ENCODE measurements at places on chromosomes 5 and 9.
A peak's percentile ranks its signal among the peaks of the same experiment; 100 is the strongest.

- no peak for DNase-seq
Observed at GRCh38 chr9:65430221-65430620, 145.2 kb upstream of the FOXD4L5 start.

DNA sequence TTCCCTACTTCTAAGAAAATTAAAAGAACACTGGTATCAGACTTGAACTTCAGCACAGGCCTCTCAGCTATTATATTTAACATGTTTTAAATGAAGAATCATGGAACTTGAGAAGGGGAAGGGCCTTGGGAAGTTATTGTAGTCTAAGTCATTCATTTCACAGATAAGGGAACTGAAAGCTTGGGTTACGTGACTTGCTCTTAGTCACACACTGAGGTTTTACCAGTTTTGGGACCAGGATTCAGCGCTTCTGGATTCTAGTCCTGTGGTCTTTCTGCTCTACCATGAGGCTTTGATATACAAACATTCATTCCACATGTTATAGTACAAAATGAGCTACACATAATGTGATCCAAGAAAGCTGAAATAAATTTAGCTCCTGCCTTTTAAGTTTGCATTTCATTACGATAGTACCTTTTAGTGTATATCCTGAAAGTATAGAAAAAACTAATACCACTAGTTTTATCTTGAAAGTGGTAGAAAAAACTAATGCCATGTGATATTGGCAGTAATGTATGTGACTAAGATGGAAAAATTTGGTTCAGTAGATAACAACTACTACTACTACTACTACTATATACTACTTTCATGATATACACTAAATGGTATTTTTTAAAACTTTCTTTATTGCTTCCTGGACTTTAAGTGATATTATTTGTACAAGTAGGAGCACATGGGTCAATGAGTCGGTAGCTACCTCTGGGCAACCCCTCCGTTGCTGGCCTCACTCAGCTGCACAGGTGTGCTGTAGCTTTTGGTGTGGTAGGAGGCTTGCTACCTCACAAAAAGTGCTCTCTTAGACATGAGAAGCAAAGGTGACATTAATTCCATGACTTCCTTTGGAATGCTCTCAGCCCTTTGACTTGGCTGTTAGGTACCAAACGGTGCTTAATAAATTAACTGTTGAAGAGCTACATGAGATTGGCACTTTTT lies 40.7 kb downstream of the F2RL2 start:
- peak; percentile 27 for DNase-seq

- DNase-seq: no peak
Observed at GRCh38 chr5:75368391-75368790, 31.4 kb downstream of the HMGCR start.

DNA sequence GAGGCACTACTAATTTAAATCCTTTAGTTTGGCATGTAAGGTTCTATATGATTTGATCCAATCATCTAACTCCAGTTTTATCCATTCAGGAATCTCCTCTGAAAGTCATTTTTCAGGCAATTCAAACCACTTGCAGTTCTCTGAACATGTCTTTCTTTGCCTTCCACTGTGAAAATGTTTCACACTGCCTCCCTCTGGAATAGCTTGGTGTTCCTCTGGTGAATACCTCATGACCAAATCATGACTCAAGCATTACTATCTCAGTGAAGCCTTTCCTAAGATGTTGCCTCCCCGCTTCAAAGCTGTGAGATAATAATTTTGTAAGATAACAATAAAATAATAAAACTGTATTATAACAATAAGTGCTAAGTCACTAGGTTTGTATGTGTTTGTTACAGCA lies 981.1 kb downstream of the DTWD2 start:
- DNase-seq: no peak

- DNase-seq: no peak
Observed at GRCh38 chr5:122180146-122180712, 50.9 kb downstream of the ZNF474 start.

- DNase-seq: no peak
Observed at GRCh38 chr9:124285903-124286291, 28.1 kb downstream of the NEK6 start.

GRCh38 chr5:124743602-124744169 lies 2.8 kb downstream of the ZNF608 start:
- DNase-seq: no peak

DNA sequence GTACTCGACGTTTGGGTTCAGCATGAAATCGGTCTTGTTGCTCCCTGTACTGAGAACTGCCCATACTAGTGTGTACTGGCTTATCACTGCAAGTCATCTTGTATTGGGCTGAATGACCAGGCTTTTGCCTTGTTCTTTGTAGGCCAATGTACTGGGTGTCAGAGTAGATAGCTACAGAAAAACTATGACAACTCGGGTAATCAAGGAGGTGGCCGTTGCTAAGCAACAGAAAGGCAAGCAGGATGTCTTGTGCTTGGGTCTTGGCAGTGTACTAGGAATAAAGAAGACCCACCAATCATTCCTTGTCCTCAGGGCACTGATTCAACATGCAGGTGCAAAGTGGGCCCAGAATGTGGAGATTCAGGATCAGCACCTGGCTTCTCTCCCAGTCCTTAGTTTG lies 11.9 kb upstream of the SHISAL2B start:
- DNase-seq: no peak

DNA sequence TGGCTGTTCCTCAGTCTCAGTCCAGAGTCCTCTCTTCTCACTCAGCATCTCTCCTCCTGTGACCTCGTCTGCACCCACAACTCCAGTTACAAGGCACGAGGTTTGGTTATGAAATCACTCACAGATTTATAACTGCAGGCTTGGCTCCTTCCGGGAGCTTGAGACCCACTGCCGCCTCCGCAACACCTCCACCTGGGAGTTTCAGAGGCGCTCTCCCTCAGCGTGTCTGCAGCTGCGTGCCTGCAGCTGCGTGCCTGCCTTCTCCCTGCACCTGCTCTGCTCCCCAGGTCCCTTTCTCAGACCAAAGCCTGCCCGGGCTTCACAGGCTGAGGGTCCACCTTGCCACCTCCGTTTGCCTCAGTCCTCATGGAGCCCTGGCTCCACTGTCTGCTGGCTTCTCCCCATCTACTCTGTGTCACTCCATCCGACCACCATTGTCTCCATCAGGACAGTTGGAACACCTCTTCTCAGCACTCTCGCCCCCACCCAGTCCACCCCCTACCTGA lies 51.5 kb downstream of the HRH2 start:
- no peak for DNase-seq

GRCh38 chr5:143892271-143892670 lies 80.3 kb downstream of the HMHB1 start:
- no peak for DNase-seq

GRCh38 chr5:136198453-136198852 lies 5.5 kb upstream of the SMIM32 start:
- no peak for DNase-seq

DNA sequence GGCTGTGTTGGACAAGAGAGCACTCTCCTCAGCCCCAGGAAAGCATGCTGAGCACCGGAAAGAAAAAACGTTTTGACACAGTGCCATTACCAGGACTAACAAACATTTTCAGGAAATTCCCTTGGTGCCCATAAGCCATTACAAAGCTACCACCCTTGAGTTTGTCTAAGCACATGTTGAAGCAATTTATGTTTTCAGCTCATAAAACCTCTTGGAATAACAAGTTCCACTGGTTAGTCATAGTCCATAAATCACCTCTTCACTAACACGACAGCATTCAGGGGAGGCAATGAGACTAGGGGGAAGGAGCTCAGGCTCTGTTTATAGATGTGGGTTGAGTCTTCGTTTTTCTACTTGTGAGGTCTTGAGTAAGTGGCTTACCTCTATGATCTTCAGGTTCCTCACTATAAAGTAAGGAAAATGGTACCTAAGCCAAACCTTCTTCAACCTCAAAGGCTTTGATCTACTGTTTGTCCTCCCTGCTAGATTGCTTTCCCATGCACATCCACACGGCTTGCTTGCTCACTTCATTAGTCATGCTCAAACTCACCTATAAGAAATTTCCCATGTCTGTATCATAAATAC lies 65.4 kb downstream of the DRD1 start:
- no peak for DNase-seq

DNA sequence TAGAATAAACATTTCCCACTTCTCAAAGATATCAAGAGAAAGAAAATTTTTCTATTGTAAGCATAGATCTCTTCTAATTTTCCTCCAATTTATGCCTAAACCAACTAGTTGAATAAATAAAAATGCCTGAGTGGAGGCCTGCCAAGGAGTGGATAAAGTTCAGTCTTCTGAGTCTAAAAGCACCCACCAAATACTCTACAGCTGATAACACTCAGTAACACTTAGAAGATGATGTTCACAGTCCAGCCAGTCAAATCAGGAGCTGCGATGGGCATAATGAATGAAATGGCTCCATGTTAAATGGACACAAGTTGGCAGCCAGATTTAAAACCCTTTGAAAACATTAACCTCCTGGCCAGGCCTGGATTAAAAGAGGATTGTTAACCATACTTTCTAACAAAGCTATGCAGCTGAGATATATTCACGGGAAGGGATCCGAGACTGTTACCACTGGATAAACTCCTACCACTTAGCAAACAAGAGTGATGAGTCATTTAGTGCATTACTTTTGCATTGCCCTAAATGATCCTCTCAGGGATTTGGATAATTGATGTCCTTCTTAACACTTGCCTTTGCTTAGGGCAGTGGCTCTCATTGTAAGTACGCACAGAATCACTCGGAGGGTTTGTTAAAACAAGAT lies 63.7 kb upstream of the CCDC112 start:
- DNase-seq: no peak

DNA sequence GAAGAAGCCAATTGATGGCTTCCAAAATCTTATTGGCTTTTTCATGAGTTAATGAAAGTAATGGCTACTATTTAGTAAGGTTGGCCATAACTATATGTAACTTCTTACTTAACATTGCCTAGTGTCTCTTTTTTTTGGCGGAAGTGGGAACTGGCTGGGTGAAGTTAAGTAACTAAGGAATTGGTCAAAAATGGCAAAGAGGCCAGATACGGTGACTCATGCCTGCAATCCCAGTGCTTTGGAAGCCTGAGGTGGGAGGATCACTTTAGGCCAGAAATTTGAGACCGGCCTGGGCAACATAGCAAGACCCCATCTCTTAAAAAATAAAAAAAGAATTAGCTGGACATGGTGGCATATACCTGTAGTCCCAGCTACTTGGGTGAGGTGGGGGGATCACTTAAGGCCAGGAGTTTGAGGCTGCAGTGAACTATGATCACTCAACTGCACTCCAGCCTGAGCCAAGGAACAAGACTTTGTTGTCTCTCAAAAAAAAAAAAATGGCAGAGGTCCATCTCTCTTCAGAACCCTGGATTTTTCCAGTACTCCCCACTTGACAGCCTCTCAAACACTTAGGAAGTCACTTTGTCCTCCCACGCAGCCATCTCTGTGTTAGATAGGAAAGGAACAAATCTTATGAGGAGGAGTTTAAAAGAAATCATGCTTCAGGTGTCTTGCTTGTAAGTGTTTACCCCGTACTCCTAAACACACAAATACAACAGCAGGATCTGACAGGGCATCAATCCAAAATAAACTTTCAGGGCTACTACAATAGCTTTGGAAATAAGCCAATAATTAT lies 75.7 kb downstream of the TEK start:
- DNase-seq: no peak

DNA sequence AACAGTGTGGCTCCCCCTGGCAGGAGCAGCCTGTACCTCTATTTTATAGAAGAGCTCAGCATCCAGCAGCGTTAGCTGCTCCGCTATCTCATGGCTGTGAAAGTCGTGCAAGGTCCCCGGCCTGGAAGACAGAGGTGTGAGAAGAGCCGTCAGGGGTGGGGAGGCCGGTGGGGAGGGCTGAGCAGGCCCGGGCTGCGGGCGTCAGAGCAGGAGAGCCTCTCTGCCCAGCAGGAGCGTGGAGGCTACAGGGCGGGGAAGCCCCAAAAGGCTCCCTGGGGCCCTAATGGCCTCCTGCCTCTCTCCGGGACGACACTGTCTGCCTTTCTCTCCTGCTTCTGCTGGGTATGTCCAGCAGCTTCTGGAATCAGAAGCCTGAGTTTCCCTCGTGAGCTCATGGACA lies 42.6 kb downstream of the PRRT1B start:
- no peak for DNase-seq

GRCh38 chr9:136110082-136111061 lies 8.3 kb downstream of the TMEM250 start:
- DNase-seq: peak; percentile 65

GRCh38 chr5:172362755-172363154 lies 79.2 kb upstream of the UBTD2 start:
- no peak for DNase-seq

DNA sequence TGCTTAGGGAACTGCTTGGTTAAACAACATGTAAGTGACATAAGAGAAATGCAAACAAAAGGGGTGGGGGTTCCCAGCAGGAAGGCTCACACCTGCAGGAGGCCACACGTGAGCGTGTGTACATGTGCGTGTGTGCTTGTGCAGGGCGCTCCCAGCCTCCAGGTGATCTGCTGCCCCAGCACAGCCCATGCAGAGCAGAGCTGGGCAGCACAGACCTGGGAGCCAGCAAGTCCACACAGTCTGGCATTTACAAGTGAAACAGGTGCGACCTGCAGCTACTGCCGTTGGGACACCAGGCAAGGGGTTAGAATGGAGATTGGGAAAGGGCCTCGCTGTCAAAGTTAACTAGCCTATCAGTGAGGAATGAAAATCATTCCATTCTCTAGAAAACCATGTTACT lies 41.8 kb downstream of the GRAMD2B start:
- no peak for DNase-seq

GRCh38 chr5:108345541-108346171 lies 36.2 kb downstream of the FBXL17 start:
- peak; percentile 50 for DNase-seq

GRCh38 chr9:93037476-93037971 lies 21.0 kb upstream of the SUSD3 start:
- no peak for DNase-seq

DNA sequence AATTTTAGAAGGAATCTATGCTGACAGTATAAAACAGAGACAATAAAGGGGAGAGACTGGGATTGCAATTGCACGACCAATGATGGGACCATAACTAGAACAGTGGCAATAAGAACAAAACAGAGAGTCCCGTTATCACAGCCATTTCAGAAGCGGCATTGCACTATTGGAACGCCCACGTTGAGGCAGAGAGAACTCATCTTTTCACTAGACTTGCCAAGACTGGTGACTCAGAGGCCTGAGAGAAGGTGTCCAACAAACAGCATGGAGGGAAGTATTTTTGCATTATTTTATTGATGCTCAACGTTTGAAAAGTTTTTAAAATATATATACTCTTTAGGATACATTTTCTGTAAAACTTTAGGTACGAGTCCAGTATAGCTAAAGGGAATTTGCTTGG lies 737.7 kb downstream of the TLE1 start:
- no peak for DNase-seq

DNA sequence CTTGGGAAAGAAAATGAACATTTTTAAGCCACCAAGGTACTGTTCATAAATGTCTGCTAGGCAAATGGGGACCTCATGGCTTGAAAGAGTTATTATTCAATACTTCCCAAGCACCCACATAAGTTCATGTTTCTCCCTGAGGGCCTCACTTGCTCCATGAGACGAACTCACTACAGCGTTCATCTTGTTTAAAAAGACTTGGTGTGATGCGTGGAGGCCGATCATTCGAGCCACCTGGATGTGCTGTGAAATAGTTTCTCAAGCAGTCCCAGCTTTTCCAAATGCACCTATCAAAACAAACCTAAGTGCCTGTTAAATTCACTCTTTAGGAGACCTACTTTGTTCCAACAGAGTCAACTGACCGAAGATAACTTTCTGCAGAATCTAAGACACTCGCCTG lies 103.2 kb downstream of the LHFPL2 start:
- no peak for DNase-seq
